ENCODE measurements at places on chromosomes 13 and 19. TPM values are rescaled to one million over a fixed set of nuclear protein-coding genes. Genes with fewer than 3 reads are reported as not detected.

DNA sequence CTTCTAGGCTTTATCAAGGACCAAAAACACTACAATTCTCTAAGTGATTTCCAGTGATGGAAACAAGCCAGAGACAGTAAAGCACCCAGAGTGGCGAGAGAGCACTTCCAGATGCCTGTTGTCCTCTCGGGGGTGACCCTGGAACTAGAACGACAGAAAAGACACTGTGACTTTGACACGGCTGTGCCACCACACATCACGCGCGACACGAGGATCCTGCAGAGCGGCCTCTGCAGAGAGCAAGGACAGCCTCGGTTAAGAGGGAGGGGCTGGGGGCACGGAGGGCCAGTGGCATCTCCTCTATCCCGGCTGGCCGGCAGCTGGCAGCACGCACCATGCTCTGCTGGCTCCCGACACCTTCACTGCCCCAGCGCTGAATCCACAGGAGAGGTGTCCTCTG lies 42.3 kb downstream of the SUGP2 start:
- no peak for DNase-seq
- no peak overlapping the region for H3K27ac ChIP-seq
- H3K27me3 ChIP-seq = no peaks in the 10 kb centered on the region
- peaks cover 21% of the 10 kb centered on the region for H3K36me3 ChIP-seq

- no peaks in the 10 kb centered on the region for H3K4me1 ChIP-seq
- H3K27me3 ChIP-seq = no peaks in the 10 kb centered on the region
- H3K4me3 ChIP-seq = no peak overlapping the region
- H3K36me3 ChIP-seq = no peaks in the 10 kb centered on the region
- DNase-seq = no peak
Measured at GRCh38 chr19:28426730-28427225, 786.2 kb downstream of the UQCRFS1 start.

DNA sequence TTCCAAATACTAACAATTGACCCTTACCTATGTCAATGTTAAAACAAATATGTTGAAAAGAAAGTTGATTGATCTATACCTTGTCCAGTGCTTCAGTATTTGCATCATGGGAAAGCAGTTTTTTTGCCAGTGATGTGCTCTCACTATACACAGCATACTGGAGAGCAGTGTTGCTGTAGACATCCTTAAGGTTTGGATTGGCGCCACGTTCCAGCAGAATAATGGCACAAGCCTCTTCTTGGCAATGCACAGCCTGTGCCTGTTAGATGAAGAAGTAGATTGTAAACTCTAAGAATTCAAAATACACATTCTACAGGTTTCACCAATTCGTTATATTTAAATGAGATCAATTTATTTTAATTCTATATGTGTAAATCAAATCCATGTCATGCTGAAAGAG lies 43.9 kb upstream of the C1QTNF9B start:
- H3K27me3 ChIP-seq = peaks cover 28% of the 10 kb centered on the region
- H3K27ac ChIP-seq = no peak overlapping the region
- DNase-seq = no peak
- peaks cover 3% of the 10 kb centered on the region for H3K36me3 ChIP-seq

DNA sequence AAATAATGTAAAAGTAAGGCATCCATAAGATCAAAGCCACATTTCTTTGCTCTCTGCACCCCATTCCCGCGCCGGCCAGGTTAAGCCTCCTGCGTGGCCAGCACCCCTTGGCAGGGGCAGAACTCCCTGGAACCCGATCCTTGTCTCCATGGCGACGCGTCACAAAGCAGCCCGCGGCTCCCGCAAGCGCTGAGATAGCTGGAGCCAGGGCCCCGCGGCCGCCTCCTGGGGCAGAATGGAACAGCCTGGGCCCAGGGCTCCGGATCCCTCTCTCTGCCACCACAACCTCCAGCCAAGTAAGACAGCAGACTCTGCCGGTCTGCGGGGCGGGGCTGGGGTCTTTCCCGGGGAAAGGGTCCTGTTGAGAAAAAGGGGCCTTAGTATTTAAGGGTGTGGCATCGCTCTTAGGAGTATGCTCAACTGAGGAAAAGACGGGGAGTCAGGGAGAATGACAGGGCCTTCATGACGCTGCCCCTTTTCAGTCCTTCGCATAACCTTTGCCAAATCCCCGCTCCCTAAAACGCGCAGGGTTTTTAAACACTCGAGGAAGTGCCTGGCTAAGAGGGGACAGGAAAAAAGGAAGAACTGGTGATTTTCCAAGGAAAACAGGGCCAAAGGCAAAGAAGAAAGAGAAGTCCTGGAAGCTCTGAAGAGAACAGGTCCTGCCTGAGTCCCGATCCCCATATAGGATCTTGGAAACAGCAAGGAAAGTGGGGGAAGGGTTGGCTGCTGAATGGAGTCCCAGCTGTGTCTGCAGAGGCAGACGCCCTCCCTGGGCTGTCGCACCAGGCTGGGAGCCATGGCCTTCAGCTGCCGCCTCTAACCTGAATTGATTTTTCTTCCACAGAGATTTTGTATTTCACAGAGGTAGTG lies at the start of gene TEX26:
TEX26 (plus strand) TSS at position 176 of the 873 bp plus-strand sequence; CDS start at position 236, 60 bp downstream.
- no peaks in the 10 kb centered on the region for H3K4me1 ChIP-seq
- peaks cover 42% of the 10 kb centered on the region for H3K27me3 ChIP-seq
- no peak within 1 kb of the TSS for H3K27ac ChIP-seq
- H3K36me3 ChIP-seq = no peaks in the 10 kb centered on the region

FCER2 gene
- 3.5 TPM for total RNA-seq
